ENCODE measurements at places on chromosomes 6 and 20. TPM values are rescaled to one million over a fixed set of nuclear protein-coding genes. Genes with fewer than 3 reads are reported as not detected.

Gene SLC16A10
- not detected for total RNA-seq

Gene ASCC3
- total RNA-seq: 96.2 TPM

Gene PYGB
- 66.3 TPM for total RNA-seq

Gene STX11
- 0.57 TPM for total RNA-seq

Gene FLRT3
- not detected for total RNA-seq

Gene SFT2D1
- total RNA-seq: 49.0 TPM

Gene DEFB132
- not detected for total RNA-seq

Gene KATNA1
- total RNA-seq: 16.4 TPM

Gene TMEM244
- total RNA-seq: not detected

Gene C2
- 0.34 TPM for total RNA-seq

Gene RAE1
- 29.8 TPM for total RNA-seq

Gene MYBL2
- 18.2 TPM for total RNA-seq

Gene SMOC2
- not detected for total RNA-seq
